Activated CD4-positive, CD25-positive, alpha-beta regulatory T cell treated with anti-CD3 and anti-CD28 coated beads, Interleukin-2, amount 50 U/mL, for 16 hours (primary cell): ENCODE measurements at places on chromosomes 3 and 15.

DNA sequence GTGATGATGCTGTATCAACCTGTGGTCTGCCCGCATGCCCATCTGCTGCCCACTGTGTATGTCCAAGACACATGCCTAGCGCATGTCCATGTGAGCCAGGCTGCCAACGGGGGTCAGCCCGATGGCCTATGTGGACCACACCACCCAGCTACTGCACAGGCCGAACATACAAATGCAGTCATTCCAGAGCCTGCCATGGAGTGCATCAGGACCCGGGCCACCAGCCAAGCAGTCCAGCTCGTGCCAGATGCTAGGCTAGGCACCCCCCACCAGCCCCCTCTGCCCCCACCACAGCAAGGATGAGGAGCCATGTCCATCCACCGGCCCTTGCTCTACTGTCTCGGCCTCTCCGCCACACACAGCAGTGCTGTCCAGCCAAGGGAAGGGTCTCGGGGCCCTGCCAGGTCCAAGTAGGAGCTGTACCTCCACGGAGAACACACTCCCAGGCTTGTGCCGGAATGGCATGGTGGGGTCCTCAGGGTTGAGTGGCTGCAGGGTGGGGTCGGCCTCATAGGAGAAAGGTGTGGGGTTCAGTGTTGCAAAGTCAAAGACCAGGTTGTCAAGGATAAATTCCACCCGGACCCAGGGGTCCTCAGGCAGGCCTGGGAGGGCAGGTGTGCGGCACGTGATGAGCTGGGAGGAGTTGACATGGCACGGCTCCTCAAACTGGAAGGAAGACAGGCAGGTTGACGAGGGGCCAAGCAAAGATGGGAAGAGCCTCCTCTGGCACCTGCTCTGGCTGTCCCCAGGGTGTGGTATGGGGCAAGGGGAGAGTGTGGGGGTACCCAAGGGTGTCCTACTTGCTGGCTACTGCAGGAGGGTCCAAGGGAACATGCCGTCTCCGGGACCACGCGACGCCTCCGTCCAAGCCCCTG is 15.3 kb downstream of the PLXNB1 start:
- no peak for DNase-seq

DNA sequence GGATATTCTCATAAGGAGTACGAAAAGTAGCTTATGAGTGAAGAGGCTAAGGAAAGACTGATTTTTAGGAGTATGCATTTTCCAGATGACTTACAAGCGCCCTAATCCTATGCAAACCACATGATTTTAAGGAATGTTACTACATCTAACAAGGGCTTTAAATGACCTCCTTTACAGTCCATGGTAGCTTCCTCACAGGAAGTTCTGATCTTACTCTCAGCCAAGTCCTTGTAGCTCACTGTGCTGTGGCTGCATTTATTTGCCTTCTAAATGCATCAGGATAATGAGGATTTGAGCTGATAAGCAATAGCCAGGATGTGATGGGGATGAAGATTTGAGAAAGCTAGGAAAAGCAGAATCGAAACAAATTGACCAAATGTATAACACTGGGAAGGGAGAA is 896.0 kb downstream of the MCTP2 start:
- DNase-seq, result no peak

DNA sequence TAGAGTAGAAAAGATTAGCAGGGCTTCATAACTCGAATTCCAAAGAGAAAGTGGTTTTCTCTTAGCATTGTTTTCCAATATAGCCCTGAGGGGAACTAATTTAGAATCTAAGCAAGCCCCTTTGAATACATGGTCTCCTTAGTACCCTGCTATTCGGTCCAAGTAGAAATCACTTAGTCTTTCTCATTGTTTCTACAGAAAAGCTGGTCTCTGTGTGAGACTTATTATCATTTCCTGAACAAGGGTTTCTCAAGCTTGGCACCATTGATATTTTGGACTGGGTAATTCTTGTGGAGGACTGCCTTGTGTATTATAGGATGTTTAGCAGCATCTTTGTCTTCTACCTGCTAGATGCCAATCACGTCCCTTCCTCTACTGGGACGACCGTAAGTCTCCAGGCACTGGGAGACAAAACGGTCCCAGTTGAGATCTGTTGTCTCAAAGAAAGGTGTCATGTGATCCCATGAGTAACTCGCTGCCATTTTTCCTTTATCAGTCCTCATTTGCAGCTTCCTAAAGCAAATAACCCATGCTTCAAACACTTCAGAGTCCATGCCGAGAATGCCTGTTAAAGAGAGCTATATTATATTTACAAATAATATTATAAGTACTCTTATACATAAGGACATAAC is 230.7 kb upstream of the SLCO3A1 start:
- DNase-seq, result no peak

DNA sequence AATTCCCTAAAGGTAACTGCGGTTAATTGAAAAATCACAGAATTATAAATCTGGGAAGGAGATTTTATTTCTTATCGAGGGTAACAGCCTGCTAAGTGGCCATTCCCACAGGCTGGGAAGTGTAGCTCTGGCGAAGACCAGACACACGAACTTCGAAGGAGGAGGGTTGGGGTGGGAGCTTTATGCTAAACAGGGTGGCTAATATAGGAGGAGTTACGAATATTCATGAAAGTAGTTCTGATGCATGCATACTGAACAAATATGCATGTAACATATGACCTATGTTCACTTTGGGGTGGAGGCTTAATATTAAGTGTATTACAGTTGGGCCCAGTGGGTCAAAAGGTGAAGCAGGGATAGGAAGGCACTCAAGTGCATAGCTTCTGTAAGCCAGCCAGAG is 221.6 kb downstream of the FGF12 start:
- no peak for DNase-seq

DNA sequence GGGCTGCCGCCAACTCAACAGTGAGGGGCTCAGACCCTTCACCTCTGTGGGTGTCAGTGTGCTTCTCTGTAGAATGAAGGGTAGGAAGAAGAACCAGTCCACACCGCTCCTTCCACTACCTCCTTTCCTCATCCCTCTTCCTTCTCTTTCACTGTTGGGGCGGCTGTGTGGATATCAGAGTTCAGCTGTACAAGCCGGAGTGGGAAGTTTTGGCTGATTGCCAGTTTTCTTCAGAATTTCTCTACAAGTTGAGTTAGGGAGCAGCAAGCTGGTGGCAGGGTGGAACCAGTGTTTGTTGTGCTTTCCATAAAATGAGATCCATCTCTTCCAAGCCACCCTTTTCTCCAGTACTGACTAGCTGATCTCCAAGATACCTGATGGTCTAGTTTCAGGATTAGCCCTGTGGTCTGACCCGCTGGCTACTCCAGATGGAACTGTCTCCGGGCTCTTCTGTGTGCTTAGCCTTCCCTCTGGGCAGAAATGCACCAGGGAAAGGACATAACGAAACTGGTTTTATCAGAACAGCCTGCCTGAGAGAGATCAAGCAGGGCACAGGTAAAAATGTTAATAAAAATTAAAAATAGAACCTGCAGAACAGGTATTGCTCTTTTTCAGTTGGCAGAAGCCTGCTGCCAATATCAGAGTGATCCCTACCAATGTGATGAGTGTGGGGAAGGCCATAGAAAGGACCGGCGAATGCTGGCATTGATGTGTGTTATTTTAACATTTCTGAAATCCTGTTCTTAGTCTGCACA is 169.9 kb upstream of the TSC22D2 start:
- no peak for DNase-seq

GRCh38 chr3:141489203-141489602 is 2.4 kb downstream of the RASA2 start:
- DNase-seq, result no peak

GRCh38 chr3:99945328-99945995 is 127.8 kb downstream of the CMSS1 start:
- no peak for DNase-seq

GRCh38 chr3:127254730-127255129 is 33.1 kb downstream of the PRR20G start:
- no peak for DNase-seq

- DNase-seq, result no peak
These were observed 539 bp downstream of the RASSF1 start for GRCh38 chr3:50340147-50340447.

GRCh38 chr3:25587526-25587925 is 77.2 kb downstream of the TOP2B start:
- no peak for DNase-seq

DNA sequence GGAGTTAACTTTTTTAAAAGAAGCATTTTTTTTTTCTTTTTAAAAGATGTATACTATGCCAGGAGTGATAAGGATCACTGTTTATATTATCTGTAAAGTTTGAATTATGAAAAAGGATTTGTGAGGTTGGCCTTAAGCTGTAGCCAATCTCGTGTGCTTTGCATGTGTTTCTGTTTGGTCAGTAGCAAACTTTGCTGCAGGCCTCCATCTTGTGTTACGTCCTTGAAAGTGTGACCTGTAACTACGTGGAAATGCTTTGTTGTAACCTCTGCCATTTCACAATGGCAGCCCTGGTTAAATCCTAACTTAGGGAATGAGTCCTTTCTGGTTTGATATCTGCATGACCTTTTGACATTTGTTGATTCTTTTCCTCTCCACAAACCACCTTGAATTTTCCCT is 1345.6 kb downstream of the NSUN3 start:
- DNase-seq, result no peak

GRCh38 chr3:24505691-24506550 is 11.3 kb upstream of the THRB start:
- DNase-seq, result no peak

GRCh38 chr3:55765398-55765797 is 278.3 kb upstream of the WNT5A start:
- no peak for DNase-seq

DNA sequence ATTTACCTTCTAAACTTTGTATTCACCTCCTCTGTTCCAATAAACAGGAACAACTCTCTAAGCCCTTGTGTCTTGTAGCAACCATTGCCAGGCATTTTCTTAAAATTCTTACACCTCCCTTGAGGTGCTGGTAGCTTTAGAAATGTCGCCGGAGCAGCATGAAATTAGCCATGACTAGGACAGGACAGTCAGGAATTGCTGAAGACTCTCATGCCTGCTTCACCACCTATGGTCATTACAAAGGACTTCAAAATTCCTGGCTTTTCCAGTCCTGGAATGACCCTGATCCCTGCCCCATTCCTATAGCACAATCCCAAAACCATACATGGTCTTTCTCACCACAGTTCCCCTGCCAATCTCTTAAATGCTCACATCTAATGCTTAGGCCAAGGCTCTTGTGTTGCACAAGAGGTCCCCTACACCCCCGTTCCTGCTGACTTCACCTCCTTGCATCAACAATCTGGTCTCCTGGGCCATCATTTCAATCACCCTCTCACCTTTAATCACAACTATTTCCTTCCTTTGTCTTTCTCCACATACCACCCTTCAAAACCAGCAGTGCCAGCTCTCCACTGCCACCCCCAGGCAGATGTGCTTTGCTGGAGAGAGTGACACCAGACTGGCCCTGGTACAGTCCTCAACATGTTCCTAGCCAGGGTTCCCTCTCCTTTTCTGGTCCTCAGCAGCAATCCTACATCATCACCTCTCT is 113.2 kb upstream of the TJP1 start:
- DNase-seq, result no peak

DNA sequence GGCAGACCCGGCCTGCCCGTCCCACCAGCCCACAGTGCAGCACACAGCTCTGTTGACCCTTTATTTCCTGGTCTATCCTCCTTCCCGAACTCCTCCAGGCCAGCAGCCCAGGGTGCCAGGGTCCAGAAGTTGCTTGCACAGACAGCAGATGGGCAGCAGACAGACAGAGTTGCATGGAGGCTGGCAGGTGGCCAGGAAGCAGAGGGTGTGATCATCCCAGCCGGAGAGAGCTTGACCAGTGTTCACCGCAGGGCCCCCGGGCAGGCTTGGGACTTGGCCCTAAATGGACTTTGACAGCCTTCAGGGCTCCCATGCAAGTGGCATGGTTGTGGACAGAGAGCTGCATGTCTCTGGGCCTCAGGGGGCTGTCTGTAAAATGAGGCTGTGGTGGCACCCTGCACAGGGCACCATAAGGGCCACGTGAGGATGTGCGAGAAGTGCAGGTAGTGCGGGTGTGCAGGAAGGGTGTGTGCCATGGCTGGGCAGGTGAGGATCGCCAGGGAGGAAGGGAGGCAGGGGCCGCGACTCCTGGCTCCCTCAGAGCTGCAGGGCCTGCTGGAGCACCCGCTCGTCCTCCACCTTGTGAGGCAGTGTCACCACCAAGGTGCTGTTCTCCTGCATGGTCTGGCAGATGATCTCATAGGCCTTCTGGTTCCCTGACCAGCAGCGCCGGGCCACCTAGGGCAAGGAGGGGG is 6.3 kb upstream of the ZXDC start:
- DNase-seq, result no peak

DNA sequence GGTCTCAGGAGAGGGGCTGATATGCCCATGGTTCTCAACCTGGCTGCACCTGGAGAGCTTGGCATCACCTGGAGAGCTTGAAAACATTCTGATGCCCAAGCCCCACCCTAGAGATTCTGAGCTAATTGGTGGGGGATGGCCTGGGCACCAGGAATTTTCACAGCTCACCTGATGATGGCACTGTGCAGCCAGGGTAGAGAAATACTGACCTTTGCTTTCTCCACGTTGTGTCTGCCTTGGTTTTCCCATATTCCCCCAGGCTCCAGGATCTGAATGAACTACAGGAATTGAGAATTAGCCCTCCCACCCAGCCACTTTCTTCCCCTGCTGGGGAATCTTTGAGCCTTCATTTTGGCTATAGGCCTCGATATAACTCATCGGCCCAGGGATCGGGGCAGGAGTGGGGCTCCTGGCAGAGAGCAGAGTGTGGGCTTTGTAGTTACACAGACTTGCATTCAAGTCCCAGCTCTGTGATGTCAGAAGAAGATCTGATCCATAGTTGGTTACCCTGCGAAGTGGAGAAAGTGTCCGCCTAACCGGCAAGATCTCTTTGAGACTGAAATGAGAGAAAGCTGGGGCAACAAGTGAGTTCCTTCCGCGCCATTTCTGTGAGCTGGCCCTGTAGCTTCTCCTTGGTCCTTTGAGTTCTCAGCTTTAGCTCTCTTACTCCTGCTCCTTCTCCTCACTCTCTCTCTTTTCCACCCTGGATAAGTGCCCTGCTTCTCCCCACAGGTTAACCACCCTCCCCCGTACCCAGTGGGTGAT is 33.1 kb upstream of the UBE2Q2 start:
- DNase-seq, result no peak

DNA sequence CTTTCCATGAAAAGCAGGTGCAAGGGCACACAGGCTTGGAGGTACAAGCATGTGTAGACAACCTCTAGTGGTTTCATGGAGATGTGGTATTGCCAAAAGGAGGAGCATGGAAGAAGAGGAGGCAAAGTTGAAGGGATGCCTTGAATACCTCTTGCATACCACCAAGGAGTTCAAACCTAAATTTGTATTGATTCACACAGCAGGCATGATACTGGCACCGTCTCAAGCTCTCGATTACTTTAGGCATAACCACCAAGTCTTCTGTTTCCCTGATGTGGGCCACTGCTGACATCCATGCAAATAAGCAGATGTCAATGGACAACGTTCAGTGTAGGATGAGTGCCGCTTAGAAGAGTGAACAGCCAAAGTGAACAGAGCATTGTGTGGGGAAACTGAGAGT is 87.1 kb downstream of the SCN11A start:
- no peak for DNase-seq

GRCh38 chr3:98733053-98733811 is 29.9 kb upstream of the ST3GAL6 start:
- DNase-seq, result no peak
